ENCODE measurements at places on chromosomes 5 and 9.

GRCh38 chr9:135858491-135859185, 48.7 kb downstream of the CAMSAP1 start:
- no peak for DNase-seq

- DNase-seq, result no peak
Measured at GRCh38 chr9:7912037-7912535, 112.5 kb upstream of the DMAC1 start.

DNA sequence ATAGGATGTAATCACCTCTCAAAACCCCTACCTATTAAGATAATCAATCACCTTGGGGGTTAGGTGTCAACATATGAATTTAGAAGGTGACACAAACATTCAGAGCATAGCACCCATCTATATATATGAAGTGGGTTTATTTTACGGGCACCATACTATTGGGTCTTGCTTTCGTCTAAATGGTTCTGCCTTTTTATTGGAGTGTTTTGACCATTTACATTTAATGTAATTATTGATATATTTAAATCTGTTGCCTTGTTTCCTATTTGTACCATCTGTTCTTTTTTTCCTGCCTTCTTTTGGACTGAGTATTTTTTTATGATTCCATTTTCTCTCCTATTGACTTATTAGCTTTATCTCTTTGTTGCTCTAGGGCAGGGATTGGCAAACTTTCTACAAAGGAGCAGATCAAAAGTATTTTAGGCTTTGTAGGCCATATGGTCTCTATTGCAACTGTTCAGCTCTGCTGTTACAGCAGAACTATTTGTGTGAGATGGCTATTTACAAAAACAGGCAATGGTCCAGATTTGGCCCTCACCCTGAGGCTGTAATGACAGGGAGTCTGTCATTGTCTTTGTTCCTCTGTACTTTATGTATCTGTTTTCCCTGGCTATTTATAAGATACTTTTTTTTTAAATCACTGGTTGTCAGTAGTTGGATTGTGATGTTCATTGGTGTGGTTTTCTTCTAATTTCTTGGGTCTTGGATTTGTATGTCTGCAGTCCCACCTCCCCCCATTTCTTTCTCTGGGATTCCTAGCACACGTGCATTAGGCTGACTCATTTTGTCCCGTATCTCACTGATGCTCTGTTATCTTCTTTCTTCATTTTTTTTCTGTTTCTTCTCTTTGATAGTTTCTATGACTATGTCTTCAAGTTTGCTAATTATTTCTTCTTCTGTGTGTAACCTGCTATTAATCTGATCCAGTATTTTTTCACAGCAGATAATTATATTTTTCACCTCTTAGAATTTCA, 127.1 kb downstream of the DAB2IP start:
- DNase-seq, result no peak

DNA sequence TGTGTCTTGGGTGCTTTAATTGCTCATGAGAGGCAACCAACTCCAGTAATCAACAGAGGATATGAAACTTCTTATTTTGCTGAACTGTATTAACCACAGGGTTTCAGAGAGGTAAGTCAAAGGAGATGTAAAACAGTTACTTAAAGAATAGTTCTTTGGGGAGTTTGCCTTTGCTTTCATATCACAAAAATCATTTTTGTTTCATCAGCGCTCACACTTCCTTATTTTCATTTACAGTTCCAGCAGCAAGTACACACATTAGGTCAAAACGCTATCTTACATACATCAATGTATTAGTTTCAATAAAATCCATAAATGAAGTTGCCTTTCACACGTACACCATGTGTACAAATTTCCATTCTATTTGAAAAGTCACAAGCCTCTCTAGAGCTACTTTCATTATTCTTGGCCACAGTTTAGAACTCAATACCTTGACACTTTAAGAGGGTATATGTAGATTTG, 50.1 kb downstream of the ST8SIA4 start:
- DNase-seq, result no peak

- DNase-seq, result no peak
Measured at GRCh38 chr9:89590415-89590814, 14.4 kb upstream of the GADD45G start.

DNA sequence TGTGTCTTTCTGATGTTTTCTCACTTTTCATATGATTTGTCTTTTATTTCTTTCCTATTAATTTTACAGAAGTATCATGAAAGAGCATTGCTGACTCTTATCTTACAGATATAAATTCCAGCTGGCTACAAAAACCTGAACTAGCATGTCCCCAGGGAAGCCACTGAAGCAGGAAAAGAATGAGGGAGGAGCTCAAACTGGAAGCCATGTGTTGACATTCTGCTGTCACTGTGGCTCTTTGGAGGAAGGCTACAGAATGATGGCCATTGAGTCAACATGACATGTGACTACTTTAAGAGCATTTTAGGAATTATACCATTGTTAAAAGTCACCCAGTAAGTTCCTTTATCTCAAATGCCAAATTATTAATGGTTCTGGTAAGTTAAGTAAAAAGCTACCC, 638.3 kb upstream of the DMAC1 start:
- DNase-seq, result no peak

GRCh38 chr5:141908796-141909195, 14.9 kb upstream of the DELE1 start:
- DNase-seq, result no peak

- DNase-seq, result peak; percentile 4
Measured at GRCh38 chr5:54309691-54310432, 511 bp downstream of the ARL15 start.

GRCh38 chr5:111517853-111518501, 5.6 kb upstream of the STARD4 start:
- DNase-seq, result no peak

- no peak for DNase-seq
Measured at GRCh38 chr5:174309131-174309795, 263.8 kb downstream of the NSG2 start.

GRCh38 chr5:141322261-141322660, 1.7 kb upstream of the TAF7 start:
- no peak for DNase-seq

DNA sequence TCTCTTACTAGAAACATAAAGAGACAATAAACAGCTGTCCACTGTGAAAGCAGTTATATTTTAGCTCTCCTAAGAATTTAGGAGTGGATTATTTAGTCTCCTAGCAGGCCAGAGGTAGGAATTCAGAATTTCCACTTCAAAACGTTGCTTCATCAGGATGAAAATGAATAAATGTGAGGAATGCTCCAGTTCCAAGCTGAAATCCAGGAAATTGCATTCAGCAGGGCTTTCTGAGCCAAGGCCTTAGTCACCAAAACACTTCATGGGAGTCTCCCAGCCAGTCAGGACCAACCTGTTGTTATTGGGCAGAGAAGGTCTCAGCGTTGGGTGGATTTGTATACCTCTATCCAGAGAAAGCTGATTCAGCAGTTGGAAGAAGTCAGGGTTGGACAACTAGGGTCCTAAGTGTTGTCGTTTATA, 1040.3 kb downstream of the TLE1 start:
- DNase-seq, result no peak

DNA sequence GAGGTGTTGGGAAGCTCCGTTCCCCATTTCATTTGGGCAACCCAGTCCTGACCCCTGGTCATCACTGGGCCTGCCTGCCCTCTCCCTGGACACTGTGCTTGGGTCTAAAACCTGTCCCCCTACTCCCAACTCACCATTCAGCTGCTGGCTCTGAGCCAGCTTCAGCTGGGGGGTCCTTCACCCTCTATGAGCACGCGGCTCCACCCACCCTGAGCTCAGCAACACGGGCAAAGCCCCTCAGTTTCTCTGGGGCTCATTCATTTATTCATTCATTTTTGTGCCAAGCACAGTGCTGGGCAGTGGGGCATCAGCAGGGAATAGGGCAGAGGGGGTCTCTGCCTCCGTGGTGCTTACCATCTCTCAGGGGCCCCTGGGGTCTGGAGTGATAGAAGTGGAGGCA, 199.8 kb upstream of the MVB12B start:
- no peak for DNase-seq

GRCh38 chr9:123883634-123884033, 46.3 kb downstream of the DENND1A start:
- no peak for DNase-seq

GRCh38 chr5:152178350-152178699, 226.8 kb downstream of the NMUR2 start:
- DNase-seq, result no peak

GRCh38 chr5:146539973-146540372, 24.0 kb upstream of the GPR151 start:
- no peak for DNase-seq

DNA sequence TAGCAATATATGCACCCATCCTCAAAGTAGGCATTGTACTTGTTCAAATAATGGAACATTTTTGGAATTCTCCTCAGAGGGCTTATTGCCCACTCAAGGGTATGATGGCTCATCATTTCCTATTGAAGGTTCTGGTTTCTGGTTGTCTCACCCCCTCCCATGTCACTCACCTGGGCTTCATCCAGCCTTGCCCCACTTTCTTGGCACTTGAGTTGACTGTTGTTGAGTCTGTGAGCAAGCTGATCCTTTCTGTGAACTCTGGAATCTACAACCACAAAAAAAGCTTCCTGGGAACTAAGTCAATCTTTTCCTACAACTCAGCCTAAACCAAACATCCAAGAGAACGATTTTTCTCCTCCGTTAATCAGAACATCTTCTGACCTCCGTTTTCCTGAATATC, 73.9 kb upstream of the ANKH start:
- no peak for DNase-seq

GRCh38 chr9:13049223-13049622, 230.3 kb downstream of the MPDZ start:
- no peak for DNase-seq

- DNase-seq, result no peak
Measured at GRCh38 chr5:64973215-64973614, 204.5 kb downstream of the CWC27 start.

- DNase-seq, result no peak
Measured at GRCh38 chr9:131253891-131254491, 22.3 kb downstream of the FAM78A start.

DNA sequence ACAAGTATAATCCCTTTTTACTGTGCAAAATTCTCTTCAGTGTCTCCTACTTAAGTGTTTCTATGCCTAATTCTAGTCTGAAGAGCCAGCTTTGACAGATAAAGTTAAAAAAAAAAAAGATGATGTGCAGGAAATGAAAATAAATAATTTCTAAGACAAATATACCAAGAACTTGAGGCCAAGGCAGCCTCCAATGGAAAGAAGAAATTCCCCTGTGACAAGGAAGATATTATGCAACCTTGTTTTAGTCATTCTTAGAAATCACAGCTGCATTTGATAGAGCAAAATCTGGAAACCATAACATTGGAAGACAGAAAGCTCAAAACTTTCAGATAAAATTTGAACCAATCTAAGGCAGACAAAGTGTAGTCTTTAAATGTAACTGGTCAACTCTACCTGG, 375.9 kb upstream of the TLE4 start:
- DNase-seq, result no peak

GRCh38 chr9:1300941-1301340, 250.8 kb downstream of the DMRT2 start:
- DNase-seq, result no peak

GRCh38 chr9:81825846-81826516, 102.2 kb upstream of the SPATA31D4 start:
- no peak for DNase-seq

DNA sequence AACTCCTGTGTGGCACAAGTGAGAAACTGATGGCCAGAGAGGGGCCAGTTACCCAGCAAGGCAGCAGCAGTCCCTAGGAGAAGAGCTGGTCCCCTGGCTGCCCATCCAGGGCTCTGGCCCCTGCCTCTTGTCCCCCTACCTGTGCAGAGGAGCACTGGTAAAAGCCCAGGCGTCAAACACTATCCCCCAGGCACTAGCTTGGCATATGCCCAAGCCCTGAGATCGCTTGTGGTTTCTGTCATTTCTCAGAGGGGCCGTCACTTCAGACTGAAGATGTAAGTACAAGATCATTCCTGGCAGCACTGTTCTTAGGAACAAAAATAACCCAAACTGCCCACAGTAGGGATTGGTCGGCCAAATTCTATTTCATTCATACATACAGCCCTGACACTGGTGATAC, 53.9 kb downstream of the COL15A1 start:
- DNase-seq, result no peak

GRCh38 chr9:71819115-71819739, 50.9 kb upstream of the CEMIP2 start:
- peak; percentile 26 for DNase-seq

DNA sequence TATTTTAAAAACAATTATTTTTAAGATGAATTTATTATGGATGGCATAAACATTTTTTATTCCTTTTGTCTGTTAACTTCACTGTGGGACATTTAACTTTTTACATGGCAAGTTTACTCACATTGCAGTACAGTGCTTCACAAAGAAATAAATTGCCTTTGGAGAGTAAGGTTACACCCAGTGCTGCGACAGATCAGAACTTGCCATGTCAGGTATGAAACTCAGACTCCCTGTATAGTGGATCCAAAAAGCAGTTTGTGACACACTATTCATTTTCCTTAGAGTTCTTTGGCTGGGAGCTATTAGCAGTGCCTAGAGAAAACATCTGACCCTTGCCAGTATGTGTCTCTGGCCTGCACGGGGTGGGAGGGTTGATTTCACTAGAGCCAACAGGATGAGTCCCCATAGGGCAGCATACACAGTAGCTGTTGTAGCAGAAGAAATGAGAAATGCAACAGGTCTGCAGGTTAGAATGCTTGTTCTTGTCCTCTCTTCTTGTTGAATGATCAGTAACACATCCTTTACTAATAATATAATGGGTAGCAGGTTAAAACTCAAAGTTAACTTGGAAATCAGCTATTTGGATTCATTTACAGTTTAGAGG, 42.9 kb downstream of the STARD4 start:
- DNase-seq, result no peak

Data from stimulated activated CD8-positive, alpha-beta memory T cell treated with anti-CD3 and anti-CD28 coated beads, Interleukin-2, amount 100 ng/mL, for 1 hour (primary cell).